Omental fat pad (tissue), 4 donors: ENCODE measurements at places on chromosomes 2 and 18. TPM values are rescaled to one million over a fixed set of nuclear protein-coding genes. Genes with fewer than 3 reads are reported as not detected.

KCNG2 gene
- total RNA-seq, result 0.96 TPM

DNA sequence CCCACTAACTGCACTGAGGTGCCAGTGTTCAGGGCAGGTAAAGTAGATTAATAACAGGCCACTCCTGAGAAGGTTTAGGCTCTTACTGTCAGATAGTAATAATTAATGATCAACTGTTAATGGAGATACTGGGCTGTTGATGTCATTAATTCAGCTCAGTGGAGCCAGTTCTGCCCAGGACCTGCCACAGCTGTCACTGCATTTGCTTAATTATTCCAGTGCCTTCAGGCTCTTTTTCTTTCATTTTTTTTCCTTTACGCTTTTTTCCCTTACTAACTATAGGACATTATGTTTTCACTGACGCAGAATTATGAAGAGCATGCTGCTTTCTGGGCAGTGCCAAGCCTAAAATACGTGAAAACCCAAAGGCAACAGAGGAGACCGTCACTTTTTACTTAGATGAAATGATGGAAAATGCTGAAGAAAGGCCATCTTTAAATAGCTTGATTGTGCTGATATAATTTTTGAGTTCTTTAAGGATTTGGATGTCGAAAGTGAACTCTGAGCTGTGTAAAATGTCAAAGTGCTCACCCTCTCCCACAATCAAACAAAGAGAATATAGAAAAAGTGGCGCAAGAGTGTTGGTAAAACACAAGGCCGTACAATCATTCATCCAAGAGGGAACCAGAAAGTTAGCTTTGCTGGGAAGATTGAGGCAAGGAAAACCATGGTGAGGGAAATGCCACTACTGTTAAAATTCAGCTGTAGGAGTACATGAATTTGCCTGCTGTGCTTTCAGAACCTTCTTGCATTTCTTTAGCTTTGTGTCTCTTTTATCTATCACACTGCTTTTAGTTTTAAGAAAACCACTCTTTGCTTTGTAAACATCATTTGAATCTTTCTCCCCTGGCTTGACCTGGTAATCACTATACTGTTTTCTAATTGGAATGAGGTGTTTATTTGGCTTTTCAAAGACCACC is 192.0 kb upstream of the ZEB2 start:
- DNase-seq, result no peak

DNA sequence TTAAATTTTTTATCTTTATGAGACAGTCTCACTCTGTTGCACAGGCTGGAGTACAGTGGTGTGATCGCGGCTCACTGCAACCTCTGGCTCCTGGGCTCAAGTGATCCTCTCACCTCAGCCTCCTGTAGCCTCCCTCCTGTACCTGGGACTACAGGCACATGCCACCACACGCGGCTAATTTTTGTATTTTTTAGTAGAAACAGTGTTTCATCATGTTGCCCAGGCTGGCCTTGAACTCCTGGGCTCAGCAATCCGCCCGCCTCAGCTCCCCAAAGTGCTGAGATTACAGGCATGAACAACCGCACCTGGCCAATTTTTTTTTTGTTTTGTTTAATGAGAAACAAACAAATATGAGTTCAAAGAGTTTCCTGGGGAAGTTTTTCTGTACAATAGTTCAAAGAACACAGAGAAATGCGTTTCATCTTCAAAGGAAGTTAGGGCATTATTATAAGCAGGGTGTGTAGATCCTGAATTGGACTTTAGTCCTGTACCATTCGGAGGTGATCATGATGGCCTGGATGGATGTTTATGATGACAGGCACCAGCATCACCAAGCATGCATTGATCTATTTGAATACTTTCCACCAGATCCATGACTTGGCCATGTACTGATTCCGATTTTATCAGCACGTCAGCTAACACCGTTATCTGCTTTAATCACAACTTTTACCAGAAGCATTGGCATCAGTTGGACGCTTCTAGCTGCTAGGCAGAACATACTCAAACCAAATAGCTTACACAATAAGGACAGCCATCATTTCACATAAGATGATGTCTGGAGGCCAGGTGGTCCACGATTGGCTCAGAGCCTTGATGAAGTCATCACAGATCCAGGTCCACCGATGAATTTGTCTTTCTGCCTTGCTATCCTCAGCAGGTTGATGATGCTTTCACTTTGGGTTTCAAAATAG is 28.9 kb downstream of the TCF23 start:
- DNase-seq, result no peak

RTP5 gene
- not detected for total RNA-seq

GRCh38 chr2:3784731-3785130 is 81.4 kb downstream of the DCDC2C start:
- DNase-seq, result no peak

DNA sequence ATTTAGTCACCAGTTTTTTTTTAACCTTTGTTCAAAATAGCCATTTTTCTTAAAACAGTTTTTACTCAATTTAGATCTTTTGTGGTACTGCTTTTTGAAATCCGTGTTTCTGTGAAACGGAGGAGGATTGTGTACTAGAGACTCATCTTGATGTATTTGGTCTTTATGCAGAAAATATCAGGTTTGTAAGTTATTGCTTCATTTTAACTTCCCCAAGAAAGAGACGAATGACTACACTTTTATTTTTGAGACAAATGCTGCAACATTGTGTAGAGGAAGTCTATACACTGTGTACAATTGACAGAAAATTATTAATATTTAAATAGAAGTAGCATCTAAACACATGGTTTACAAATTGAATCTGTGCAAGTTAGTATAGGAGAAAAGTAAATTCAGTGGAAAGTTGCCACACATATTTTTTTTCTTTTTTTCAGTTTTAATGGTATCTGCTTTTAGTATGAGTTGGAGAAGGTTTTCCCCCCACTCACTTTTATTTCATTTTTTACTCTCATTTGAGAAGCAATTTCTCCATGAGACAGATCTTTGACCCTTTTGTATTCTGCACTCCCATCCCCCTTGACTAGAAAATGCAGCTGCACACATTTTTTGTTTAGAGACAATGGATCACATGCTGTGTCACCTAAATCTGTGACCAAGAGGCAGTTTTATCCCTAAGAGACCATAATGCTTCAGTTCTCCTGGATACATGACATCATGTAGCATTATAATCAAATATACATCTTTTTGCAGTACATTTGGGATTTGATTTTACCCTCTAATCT is 200.8 kb upstream of the STON1 start:
- no peak for DNase-seq

DNA sequence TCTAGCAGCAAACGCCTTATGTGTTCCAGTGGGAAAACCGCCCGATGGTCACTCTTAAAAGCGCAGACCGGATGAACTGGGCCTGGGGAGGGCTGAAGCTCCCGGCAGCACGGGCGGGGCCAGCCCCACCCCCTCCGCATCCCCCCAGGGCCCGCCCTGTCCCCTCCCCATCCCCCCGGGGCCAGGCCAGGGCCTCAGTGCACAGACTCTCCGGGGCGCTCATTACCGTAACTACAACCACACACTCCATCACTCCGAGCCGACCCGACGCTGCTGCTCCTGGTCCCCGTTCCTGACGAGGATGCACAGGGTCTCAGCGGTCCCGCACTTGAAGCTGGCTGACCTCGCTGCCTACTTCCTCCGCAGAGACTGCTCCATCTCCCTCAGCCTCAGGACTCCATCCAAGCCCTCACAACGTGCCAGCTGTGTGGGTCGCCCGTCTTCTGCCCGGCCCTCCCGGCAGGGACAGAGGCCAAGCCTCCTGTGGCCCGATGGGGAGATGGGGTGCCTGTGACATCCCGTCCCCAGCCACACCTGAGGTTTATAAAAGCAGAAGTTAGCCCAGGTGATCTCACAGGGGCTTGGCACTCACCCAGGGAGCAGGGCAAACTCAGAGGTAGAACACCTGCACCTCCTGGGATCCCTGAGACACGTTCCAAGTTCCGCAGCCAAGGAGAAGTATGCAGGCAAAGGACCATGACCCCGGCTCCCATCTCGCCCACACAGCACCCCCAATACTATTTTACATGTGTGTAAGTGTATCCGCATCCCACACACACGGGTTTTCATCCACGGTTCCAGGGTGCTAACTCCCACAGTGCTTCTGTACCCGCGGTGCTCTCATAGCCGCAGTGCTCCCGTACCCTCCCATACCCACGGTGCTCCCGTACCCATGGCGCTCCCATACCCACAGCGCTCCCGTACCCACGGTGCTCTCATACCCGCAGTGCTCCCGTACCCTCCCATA is 36.0 kb downstream of the SLC66A2 start:
- no peak for DNase-seq

BBS5 gene
- 6.3 TPM for total RNA-seq

DNA sequence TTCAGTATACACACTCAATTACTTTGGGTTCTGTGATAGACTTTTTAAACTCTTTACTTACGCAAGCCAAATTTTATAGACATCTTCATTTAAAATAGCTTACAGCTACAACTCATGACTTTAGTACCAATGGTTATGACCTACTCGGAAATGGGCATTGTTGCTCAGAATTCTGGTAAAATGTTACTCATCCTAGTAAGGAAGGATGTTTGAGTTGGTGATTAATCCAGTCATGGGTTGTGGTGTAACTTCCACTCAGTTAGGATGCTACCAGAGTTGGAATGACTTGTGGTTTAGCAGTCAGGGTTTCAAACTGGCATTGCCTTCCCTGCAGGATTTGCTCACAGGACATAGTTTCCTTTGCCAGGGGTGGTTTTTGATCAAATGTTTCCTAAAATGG is 7.4 kb upstream of the NPC1 start:
- DNase-seq, result no peak

- no peak for DNase-seq
Measured at GRCh38 chr2:160221391-160222276, 21.6 kb upstream of the ITGB6 start.

TMEM178A gene
- total RNA-seq, result 1.6 TPM

- DNase-seq, result no peak
Measured at GRCh38 chr2:149191915-149192314, 138.5 kb upstream of the LYPD6 start.

DNA sequence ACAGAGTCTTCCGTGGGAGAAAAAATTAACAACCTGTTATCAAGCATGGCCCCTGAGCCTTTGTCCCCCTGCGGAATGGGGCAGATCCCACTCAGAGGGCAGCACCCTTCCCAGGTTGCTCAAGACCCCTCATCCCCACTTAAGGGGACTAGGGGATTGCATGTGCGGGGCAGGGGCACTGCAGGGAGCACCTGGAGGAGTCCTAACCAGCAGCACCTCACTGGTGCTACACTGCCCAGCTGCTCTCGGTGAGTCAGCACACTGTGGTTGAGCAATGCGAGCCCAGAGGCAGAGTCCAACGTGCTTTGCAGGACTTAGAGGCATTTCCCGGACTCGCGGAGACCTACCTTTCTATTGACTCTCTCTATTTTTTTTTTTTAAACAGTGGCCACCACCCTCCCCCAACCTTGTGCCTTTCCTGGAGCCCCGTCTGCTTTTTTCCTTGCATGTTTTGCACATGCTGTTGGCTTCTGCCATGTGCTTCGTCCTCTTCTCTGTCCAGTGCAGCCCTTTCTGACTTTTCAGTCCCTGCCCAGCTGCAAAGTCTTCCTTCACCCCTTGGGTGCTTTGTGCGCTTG is 74.0 kb downstream of the IL1R2 start:
- no peak for DNase-seq

DNA sequence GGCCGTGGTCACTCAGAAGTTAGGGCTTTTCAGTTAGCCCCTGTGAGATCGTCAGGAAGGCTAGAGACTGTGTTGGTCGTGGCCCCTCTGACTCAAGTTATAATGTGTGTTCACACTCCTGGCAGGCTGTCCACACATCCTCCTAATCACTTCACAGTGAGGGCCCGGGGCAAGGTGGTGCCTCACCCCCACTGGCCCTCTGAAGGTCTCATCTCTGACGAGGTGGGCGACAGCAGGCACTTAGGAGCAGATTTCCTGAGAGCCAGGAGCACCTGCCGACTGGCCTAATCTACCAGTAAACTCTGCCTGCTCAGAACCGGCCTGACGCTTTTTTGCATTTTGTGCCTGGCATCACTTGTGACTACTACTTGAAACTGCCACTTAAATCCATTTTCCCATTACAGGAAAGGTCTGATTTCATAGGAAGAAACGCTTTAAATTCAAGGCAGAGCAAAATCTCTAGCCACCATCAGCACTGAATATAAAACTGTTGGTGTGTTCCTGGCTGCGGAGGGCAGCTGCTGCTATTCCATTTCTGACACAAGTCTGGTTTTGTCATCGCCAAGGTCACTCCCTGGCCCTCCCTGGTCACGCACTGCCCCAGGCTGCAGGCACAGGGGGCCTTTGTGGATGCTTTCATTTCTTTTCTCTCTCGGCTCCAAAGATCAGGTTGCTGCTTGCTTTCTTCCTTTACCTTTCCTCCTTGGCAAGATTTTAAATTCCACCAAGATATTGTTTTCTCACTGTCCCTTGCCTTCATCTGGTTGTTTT is 48.0 kb downstream of the RAB12 start:
- no peak for DNase-seq

GRCh38 chr2:124121760-124122275 is 96.7 kb downstream of the CNTNAP5 start:
- DNase-seq, result no peak

GRCh38 chr2:108182489-108182888 is 57.3 kb upstream of the SULT1C3 start:
- no peak for DNase-seq

DNA sequence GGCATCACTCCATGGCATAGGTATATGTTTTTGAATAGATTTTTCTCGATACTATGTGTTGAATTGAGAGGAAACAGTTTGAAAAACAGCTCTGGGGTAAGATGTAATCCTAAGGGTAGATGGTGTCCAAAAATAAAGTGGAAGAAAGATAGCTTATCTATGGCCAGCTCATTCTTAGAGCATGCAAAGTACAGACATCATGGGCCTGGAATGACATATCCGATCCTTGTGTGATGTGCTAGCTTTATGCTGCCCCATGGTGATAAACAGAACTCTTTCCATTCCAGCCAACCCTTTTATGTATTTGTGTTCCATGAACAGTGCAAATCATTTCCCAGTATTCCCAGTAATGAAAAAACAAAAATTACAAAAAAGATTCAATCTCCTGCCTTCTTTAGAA is 390.2 kb upstream of the NXPH2 start:
- DNase-seq, result no peak
